ENCODE measurements at places on chromosomes 12 and 14.

DNA sequence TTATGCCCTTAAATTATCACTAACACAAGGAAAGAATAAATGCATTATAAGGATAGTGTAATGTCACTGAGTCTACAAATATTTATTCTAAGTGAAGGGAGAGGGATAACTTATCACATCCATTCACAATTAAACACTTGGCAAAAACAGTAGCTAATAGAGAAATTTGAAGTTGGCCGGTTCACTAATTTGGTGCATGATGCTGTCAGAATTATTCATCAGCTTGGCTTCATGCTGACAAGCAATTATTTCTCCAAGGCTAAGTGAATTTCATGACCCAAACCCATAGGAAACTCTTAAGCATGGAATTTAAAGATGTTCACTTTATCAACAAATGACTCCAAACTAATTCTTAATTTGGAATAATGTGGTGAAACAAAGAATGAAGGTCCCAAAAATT is 25.0 kb upstream of the NR1H4 start:
- no peak for DNase-seq

DNA sequence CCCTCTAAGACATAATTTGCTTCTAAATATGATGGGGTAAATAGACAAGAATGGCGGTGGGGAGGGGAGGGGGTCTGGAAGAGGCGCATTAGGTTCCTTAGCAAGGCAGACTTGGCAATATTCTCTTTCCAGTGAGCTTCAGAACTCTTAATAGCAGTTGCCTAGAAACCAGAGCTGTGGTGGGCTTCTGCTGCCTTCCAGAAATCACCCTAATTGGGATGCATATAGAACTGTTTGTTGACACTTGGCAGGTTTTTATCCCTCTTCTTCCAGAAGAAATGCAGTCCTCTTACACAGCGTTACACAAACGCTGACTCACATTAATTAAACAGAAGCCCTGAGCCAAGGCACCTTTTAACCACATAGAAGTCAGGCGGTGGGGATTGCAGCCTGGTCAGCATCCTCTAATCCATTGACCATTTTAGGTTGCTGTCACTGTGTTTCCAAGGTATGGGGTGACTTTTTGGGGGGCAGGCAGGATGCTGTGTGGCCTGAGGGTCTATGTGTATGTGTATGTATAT is 114.1 kb downstream of the CCDC60 start:
- DNase-seq: no peak

DNA sequence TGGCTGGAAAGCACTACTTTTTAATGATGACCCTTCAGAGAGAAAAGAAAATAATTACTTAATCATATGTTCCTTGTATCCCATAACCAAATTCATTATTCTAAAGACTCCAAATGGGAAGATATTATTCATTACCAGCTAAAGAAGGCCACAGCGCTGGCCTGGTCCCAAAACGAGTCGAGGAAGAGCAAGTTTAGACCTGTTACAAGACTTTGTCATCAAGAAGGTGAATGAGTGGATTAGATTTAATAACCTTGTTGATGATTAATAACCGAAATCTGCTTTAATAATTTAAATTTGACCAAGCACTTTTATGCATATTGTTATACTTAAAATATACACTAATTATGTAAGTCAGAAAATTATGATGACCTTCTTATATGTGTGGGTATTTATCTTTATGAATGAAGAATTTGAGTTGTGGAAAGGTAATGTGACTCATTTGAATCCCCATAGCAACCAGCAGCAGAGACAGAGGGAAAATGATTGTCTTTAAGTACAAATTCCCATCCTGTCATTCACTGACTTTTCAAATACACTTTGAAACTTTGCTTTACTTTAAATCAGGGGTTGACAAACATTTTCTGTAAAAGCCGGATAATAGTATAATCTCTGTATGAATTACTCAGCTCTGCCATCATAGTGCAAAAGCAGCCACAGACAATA is 200.3 kb upstream of the NPAS3 start:
- DNase-seq: no peak

DNA sequence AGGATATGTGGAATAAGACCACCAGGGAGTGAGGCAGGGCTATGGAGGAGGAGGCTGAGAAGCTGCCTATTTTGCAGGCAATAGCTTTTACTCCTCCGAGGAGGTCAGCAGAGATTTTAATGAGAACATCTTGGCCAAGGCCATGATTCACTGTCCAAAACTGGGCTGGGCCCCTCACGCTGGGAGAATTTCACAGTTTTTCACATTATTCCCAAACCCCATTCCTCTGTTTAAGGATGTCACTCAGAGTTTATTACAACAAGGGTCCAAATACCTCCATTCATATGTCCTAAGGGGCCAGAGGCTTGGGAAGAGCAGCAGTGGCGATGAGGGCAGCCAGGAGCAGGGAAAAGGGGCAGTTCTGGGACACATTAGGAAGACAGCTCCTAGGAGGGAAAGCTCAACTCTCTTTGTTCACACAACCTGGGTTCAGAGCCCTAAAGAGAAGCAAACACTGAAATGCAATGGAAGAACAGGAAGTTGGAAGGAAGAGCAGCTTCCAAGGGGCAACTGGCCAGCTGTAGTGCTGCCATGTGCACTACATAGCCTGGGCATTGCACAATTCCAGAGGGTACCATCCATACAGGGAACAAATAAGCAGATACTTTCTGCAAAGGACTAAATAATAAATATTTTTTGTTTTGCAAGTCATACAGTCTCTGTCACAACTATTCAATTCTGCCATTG is 283.2 kb downstream of the NUAK1 start:
- no peak for DNase-seq

GRCh38 chr12:7994731-7995205 is 37.7 kb upstream of the FOXJ2 start:
- no peak for DNase-seq

DNA sequence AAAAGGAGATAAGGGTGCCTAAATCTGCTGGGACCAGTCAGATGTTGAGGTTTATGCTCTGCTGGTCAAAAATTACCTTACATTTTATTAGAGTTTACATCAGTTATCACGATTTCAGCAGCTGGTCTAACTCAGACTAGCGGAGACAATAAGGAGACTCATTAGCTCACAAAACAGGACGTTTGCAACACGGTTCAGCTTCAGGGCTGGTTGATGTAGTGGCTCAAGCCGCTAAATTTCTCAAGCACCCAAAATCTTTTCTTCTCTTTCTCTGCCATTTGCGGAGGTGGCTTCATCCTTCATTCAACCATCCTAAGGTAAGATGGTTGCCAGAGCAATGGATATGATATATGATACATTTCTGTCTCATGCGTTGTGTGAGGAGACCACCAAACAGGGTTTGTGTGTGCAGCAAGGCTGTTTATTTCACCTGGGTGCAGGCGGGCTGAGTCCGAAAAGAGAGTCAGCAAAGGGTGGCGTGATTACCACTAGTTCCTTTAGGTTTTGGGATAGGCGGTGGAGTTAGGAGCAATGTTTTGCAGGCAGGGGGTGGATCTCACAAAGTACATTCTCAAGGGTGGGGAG is 30.3 kb upstream of the CLIP1 start:
- no peak for DNase-seq

- no peak for DNase-seq
These were observed 59.5 kb downstream of the GALNT4 start for GRCh38 chr12:89464974-89465592.

- DNase-seq: no peak
These were observed 32.1 kb downstream of the CRACR2A start for GRCh38 chr12:3720772-3721171.

GRCh38 chr14:44700694-44701093 is 193.6 kb upstream of the FSCB start:
- no peak for DNase-seq

DNA sequence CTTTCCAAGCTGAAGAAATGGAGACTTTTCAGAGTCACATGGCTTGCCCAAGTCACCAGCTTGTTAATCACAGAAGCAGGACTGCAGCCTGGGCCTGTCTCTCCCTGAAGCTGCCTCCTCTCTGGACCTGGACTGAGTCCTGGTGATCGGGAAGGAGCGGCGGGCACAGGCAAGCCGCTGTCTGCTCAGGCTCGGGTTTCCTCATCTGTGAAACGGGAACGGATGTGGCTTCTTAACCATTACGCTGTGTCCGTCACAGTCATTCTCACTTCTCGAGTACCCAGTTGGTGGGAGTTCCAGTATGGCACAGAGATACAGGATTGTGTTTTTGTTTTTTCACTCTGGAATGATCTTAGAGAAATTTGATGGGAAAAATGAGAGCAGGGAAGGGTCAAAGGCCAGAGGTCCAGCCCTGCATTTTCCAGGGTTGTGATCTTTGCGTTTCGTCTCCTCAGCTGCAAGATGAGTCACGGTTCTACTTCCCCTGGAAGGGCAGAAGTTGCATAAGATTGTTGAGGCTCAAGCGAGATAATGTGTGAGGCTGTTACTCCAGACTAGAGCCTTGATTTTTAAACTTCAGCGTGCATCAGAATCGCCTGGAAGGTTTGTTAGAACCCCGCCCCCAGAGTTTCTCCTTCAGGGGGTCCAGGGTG is 7.6 kb upstream of the LRTM2 start:
- no peak for DNase-seq

DNA sequence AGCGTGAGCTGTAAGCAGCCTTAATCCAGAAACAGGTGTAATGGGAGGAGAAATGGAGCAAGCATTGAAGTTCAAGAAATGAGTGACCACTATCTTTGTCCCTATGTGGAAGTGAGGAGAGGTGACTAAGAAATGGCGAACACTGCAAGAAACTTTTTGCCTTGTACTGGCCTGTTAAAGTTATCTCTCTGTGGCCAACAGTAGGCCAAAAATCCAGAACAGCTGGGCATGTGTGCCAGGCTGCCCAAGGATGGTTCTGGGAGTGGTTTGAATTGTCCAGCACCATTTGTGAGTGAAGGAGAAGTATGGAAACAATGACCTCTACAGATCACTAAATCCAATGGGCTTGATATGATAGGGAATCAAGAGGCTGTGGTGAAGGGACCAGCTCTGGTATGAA is 83.3 kb upstream of the FRMD6 start:
- no peak for DNase-seq

- DNase-seq: no peak
These were observed 73.9 kb downstream of the ARMH4 start for GRCh38 chr14:58078068-58078467.

DNA sequence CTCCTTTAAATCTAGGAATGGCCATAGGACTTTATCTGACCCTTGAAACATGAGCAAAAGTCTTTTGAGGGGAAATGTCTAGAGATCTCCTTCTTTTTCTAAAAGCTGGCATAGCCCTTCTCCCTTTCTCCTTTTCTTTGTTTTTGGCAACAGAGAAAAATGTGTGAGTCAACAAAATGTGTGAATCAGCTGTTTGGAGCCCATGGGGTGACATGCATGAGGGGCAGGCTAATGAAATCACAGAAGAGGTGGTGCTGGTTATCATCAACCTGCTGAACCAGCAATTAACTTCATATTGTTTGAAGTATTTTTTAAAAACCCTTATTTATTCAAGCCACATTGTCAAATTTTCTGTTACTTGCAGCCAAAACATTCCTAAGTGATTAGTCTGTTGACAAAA is 132.3 kb downstream of the CCDC59 start:
- no peak for DNase-seq

DNA sequence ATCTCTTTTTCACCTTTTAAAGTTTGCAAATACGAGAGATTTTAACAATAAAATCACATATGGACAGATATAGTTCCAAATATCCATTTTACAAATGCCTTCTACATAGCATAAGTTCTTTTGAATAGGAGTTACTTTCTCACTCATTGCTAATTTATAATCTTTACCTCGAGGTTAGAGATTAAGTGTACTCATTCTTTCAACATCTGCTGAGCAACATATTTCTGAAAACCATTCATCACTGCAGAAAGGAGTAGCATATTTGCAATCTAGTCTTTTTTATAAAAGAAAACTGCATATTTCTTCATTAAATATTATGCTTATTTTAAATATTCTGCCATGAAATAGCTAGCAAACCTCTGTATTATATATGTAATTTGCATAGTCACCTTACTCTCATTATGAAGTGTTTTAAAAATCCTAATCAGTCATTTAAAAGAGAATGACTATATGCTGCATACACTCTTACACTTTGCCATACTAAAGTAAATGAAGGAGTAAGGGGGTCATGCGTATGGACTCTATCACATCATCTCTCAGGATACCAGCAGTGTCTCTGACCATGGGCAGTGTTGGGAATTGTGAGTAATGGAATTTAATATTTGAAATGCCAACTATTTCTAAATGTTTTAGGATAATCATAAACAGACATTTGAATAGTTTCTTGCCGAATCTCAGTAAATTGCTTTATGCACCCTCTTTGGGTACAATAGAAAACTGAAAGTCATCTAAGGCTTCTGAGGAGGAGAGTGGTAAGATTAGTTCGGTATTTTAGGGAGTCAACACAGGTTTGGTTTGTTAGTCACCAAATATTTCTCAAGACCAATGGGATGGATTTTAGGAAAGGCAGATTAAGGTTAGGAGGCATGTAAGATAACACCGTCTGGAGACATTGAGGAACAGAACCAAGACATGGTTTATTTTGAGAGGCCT is 524.8 kb upstream of the ATP2B1 start:
- no peak for DNase-seq

- no peak for DNase-seq
These were observed 5.8 kb downstream of the TNS2 start for GRCh38 chr12:53055471-53056266.

DNA sequence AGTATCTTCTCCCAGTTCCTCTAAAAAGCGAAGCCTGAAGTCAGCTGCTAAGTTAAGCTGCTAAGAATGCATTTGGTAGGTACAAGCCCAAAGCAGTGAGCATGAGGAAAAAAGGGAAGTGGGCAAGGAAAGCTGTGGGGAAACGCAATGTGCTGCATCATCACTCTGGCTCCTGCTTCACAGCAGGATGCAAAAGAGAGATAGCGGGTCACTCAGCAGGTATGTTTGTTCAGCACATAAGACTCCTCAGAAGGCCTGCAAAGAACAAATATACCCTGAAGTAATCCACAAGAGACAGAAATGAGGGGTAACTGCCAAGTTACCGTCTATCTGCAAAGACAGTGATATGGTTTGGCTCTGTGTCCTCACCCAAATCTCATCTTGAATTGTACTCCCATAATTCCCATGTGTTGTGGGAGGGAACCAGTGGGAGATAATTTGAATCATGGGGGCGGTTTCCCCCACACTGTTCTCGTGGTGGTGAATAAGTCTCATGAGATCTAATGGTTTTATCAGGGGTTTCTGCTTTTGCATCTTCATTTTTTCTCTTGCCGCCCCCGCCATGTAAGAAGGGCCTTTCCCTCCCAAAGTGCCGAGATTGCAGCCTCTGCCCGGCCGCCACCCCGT is 127.4 kb upstream of the EGLN3 start:
- no peak for DNase-seq

- DNase-seq: no peak
These were observed 24.7 kb downstream of the TRAPPC6B start for GRCh38 chr14:39145266-39145966.
